ENCODE measurements at places on chromosomes 12 and 14.
A peak's percentile ranks its signal among the peaks of the same experiment; 100 is the strongest.

DNA sequence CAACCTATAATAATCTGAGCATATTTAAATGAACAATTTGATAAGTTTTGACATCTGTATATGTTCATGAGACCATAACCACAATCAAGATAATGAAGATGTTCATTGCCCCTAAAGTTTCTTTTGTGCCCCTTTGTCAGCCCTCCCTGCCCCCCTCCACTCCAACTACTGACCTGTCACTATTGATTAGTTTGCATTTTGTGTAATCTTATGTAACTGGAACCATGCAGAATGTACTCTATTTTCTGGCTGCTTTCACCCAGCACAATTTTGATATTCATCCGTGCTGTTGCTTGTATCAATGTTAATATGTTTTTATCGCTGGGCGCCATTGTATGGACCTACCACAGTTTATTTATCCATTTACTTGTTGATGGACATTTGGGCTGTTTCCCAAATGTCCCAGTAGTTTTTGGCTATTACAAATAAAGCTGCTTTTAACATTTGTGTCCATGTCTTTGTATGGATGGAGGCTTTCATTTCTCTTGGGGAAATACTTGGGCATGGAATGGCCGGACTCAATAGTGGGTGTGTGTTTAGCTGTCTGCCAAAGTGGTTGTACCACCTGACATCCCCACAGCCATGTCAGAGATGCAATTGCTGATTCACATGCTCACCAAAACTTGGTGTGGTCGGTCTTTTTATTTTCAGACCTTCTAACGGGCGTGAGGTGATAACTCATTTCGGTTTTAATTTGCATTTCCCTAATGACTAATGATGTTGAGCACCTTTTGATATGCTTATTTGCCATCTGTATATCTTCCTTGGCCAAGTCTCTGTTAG is 38.9 kb downstream of the EML1 start:
- DNase-seq, result no peak

- DNase-seq, result no peak
These were observed 193.8 kb downstream of the CHST11 start for GRCh38 chr12:104650541-104650940.

DNA sequence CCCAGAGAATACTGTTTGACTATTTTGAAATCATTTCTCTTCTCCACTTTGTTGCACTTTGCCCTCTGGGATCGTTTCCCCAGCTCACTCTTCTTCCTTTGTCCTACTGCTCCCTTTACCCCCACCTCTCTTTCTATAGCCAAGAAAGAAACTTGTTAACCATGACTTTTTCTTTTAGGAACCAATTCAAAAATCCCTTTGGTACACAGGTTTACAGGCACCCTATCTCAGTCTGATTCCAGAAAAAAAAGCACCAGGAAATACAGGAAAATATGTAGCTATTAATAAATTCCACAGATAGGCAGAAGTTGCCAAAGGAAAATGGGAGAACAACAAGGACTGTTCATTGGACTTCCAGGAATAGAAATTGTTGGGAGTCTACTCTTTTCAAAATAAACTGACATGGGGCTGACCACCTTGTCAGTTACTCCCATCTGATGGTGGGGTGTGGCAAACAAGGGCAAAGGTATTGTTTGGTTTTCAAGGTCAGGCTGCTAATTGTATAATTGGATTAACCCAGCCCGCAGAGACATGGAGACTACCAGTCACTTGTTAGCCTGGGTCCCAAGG is 82.4 kb downstream of the CRADD start:
- DNase-seq, result no peak

DNA sequence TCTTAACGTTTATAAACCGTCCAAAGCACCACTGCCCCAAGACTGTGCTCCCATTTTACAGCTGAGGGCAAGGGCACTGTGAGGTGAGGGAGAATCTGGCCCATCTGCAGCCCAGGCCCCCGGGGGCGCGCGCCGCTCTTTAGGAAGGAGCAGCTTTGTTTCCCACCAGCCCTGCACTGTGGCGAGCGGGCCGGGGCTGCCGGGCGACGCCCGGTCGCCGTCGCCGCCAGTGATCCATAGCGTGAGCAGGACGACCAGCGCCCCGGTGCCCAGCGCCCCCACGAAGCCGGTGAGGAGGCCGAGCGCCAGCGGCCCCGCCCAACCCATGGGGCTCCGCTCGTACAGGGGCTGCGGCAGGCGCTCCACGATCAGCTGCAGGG is 34.6 kb downstream of the FIGNL2 start:
- no peak for DNase-seq

GRCh38 chr12:127809275-127809674 is 457.7 kb upstream of the TMEM132C start:
- DNase-seq, result no peak

- DNase-seq, result peak; percentile 66
These were observed 9.3 kb downstream of the PGF start for GRCh38 chr14:74945852-74946658.

- no peak for DNase-seq
These were observed 27.9 kb downstream of the ESR2 start for GRCh38 chr14:64266239-64266638.

GRCh38 chr12:22467190-22467589 is 77.2 kb downstream of the C2CD5 start:
- no peak for DNase-seq

DNA sequence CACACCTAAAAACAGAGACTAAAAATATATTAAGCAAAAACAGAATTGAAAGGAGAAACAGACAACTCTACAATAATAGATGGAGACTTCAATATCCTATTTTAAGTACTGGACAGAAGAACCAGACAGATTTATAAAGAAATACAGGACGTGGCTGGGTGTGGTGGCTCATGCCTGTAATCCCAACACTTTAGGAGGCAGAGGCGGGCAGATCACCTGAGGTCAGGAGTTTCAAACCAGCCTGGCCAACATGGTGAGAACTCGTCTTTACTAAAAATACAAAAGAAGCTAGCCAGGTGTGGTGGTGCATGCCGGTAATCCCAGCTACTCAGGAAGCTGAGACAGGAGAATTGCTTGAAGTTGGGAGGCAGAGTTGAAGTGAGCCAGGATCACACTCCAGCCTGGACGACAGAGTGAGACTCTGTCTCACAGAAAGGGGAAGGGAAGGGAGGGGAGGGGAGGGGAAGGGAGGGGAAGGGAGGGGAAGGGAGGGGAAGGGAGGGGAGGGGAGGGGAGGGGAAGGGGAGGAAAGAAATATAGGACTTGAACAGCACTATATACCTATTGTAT is 53.0 kb downstream of the CDK17 start:
- no peak for DNase-seq

DNA sequence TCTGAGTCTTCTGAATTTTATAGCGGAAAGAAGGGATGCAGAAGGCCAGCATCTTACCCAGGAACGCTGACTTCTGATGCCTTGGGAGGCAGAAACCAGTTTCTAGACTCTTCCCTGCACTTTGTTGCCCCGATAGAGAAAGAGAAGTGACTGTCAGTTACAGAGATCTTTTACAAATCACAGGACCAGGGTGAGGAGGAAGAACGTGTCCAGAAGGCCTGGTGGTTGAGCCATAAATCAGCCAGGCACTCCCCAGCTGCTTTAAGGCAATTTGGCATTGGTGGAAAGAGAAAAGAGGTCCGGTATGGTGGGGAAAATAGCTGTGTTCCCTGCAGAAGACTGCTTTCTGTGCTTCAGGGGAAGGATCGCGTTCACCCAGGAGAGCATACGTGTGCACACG is 88.7 kb upstream of the KCNA1 start:
- no peak for DNase-seq

- DNase-seq, result no peak
These were observed 3.5 kb upstream of the LTBR start for GRCh38 chr12:6380141-6381121.

DNA sequence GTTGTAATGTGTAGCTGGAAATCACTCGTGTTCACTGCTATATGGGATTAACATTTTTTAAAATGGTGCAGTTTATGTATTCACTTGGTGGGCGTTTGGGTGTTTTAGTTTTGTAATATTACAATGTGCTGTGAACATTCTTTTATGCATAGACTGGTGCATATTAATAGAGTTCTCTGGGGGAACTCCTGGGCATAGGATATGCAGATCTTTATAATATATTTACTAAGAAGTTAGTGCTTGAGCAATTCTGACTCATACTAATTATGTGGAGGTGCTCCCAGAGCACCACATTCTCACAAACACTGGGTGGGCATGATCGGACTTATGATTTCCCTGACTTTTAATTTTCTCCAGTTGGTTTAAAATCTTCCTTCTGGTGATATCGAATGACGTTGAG is 342.3 kb downstream of the PDZRN4 start:
- no peak for DNase-seq

DNA sequence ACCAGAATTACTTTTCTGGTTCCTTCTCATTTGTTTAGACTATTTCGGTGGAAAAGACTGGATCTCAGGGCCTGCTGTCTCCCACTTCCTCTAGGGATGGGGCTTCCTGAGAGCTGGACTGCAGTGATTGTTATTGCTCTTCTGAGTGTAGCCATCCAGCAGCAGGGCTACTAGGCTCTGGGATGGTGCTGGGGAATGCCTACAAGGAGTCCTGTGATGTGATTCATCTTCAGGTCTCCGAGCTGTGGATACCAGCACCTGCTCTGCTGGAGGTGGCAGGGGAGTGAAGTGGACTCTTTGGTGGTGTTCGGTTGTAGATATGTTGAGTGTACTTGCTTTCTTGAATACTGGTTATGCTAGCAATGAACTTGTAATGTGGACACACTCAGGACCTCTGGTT is 42.7 kb downstream of the AEBP2 start:
- no peak for DNase-seq

- no peak for DNase-seq
These were observed 112.3 kb downstream of the ZFP36L1 start for GRCh38 chr14:68680541-68681051.

DNA sequence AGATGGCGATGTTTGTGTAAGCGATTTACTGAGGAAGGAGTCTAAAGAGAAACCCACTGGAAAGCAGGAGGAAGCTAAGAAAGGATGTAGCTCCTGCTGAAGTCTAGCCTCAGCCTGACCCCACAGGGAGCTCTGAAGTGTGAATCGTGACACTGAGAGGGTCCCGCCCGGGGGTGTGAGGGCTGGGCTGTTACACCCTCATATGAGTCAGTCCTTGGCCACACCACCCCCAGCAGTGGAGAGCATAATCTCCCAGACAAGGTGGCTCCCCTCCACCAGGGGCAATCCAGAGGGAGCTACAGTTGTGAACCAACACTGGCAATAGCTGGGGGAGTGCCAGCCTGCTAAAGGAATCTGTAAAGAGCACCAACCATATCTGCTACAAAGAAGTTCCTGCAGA is 31.5 kb downstream of the SVOP start:
- DNase-seq, result no peak

DNA sequence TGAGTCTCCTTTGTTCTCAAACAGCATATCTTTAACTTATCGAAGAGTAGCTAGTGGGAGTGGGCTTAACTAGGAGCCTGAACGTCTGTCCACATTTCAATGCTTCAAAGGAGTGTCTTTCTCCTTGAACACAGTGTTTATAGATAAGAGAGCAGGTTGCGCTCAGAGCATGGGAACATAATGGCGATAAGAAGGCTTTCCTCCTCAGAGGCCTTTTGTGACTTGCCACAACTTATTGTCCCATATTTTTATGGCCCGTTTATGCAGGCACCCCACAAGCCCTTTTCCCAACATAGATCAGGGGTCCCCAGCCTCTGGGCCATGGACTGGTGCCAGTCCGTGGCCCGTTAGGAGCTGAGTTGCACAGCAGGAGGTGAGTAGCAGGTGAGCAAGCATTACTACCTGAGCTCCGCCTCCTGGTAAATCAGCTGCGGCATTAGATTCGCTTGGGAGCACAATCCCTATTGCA is 2.6 kb upstream of the DDX47 start:
- no peak for DNase-seq

DNA sequence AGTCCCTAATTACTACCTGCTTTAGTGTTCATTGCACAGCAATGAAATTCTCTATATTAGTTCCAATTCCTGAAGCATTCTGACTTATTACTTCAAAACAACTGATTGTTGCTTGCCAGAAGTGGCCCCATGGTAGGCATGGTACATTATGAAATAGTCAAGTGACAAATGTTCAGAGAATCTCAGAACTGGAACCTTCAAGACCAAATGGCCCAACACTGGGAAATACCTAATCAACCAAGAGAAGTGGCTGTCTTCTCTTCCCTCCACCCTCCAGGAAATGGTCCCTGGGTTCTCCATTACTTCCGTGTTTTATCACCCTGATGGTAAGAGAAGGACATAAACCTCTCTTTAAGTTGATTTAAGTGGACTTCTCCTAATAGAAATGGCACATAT is 49.9 kb downstream of the ITPR2 start:
- DNase-seq, result no peak

GRCh38 chr12:124774054-124774461 is 89.6 kb downstream of the SCARB1 start:
- no peak for DNase-seq

DNA sequence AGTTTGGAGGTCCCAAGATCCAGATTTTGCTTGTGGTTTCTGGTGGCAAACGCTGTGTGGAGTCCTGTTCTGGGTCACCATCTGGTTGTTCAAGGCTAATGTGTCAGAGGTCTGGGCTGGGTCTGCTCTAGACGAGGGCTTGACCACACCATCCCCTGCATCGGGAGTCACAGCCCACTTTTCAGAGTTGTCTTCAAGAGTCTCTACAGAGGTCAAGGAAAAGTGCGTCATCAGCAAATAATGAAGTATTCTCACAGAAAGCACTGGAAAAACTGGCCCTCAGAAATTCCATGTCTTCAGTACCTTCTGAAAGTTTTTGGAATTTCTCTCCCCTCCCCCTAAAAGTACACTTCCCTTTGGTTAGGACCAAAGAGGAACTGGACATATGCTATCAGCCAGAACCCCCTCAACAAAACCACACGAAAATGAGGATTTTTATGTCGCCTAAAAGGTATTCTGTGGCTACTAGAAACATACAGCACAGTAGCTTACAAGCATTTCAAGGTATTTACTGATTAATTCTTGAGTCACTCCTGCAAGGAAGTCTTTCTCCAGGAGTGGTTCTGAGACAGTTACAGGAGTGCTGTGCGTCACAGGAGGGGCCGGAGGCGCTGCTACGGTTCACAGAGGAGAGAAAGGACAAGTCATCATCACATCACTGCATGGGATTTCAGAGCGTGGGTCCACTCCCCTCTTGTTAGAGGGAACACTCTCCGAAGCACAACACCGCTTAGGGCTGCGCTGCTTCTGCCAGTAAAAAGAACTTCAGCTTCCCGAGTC is 35.4 kb downstream of the RAD52 start:
- DNase-seq, result no peak

- no peak for DNase-seq
These were observed 56.4 kb downstream of the TMCC3 start for GRCh38 chr12:94593822-94594442.

GRCh38 chr12:130435331-130435730 is 97.6 kb downstream of the PIWIL1 start:
- no peak for DNase-seq

- DNase-seq, result no peak
These were observed 23.5 kb upstream of the PYGL start for GRCh38 chr14:50967790-50968189.

GRCh38 chr14:57245941-57246340 is 22.8 kb downstream of the EXOC5 start:
- DNase-seq, result no peak

GRCh38 chr14:50846226-50846880 is 15.4 kb upstream of the NIN start:
- DNase-seq, result no peak

- no peak for DNase-seq
These were observed 47.2 kb downstream of the DRAM1 start for GRCh38 chr12:101924618-101925017.

Measured in activated CD4-positive, alpha-beta T cell treated with anti-CD3 and anti-CD28 coated beads for 24 hours (primary cell).